ENCODE measurements at places on chromosomes 7 and 10.

DNA sequence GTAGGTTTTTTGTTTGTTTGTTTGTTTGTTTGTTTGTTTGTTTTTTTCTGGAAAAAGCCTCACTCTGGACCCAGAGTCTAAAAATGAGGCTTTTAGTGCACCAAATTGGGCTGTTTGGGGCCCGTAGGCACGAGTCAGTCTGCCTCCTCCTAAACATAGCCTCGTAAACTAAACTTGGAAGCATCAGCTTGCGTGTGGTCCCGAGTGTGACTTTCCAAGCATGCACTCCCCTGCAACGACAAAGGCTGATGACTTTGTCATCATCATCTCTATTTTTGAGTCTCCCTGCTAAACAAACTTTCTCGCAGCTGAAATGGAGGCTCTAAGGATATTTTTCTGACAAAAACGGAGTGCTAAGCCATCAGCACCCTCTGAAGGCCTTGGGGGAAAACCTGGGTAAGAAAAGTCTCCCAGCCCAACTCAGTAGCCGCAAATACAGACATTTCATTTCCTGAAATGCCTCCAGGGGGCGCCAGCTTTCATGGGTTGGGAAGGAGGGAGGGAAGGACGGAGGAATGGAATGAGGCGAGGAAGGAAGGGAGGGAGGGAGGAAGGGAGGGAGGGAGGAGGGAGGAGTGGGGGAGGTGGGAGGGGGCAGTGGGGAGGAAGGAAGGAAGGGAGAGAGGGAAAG lies 245.9 kb downstream of the KCNMA1 start:
- DNase-seq: no peak

GRCh38 chr7:130896898-130897514 lies 163.0 kb upstream of the KLF14 start:
- peak; percentile 66 for DNase-seq

DNA sequence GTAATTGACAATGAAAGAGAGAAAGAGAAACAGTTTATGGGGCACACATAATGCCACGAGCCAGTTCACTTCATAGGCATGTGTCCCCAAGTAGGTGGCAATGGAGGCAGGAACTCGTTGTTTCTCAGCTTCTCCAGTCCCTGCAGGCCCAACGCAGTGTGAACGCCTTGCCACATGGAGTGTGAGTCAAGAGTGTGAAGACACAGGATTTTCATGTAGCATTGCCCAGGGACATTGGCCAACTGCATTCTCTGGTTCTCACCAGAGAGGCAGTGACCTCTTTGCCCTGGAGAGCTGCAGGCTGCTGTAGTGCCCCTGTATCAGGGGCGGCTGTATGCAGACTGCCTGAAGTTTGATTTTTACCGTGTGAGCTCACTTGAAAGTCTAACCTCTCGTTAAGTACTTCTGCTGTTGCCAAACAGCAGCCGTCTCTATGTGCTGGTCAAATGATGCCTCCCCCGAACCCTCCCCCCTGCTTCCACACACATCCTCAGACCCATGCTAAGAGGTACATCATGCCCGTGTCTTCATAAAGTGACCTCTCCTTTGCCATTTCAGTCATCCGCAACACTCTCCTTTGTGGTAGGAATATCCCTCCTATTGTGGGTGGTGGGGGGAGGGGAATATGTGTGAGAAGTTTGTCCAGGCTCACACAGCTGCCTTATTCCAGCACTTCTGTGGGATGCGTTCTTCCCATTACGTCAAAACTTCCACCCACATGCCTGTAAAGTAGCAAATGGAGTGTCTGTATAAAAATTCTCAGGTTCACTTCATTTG lies 12.7 kb downstream of the LRRC18 start:
- DNase-seq: no peak

GRCh38 chr7:130426564-130426963 lies 14.3 kb downstream of the CEP41 start:
- DNase-seq: no peak

GRCh38 chr7:44994877-44995554 lies 5.0 kb upstream of the CCM2 start:
- DNase-seq: no peak

- DNase-seq: no peak
Measured at GRCh38 chr10:110978204-110978603, 58.8 kb downstream of the SHOC2 start.

GRCh38 chr7:140639366-140640053 lies 1.1 kb downstream of the DENND2A start:
- DNase-seq: no peak

- DNase-seq: peak; percentile 63
Measured at GRCh38 chr7:954330-955238, at the start of gene ADAP1. TSS of gene ADAP1 (minus strand) at chr7:954680. CDS start at chr7:954477, 203 bp downstream.

DNA sequence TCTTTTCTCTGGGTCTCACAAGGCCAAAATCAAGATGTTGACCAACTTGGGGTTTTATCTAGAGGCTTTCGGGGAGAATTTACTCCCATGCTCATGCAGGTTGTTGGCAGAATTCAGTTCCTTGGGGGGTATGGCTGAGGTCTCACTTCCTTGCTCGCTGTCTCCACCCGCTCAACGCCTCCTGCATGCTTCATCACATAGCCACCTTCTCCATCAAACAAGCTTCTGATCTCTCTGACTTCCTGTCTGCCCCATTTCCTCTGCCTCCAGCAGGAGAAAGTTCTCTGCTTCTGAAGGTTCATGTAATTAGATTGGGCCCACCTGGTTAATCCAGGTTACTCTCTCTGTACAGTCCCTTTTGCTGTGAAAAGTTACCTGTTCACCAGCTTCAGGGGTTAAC lies 179.1 kb upstream of the FZD1 start:
- no peak for DNase-seq

DNA sequence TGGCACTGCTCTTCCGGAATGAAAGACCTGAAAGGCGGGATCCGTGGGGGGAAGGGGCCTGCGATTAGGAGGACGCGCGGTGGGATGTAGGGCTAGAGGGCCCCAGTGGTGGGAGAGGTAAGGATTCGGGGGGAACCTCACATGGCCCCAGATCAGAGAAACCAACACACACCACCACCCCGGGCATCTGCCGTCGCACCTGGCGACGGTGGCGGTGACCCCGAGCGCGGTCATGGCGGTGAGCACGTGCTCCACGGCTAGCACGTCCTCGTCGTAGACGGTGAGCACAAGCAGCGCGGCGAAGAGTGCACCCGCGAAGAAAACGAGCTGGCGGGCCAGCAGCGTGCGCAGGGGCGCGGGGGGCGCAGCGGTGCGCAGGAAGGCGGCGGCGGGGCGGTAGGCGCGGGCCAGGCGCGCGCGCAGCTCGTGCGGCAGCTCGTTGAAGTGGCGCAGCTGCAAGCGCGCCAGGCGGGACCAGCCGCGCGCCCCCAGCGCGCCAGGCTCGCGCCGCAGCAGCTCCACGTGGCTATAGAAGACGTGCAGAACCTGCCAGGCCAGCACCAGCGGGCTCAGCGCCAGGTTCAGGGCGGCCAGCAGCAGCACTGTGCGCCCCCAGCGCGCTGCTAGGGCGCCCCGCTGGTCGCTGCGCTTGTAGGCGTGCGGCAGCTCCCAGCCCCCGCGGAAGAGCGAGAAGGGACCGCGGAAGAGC lies 5.7 kb downstream of the ATG9B start:
- peak; percentile 44 for DNase-seq

GRCh38 chr7:142139597-142140400 lies 28.3 kb downstream of the MGAM2 start:
- no peak for DNase-seq

DNA sequence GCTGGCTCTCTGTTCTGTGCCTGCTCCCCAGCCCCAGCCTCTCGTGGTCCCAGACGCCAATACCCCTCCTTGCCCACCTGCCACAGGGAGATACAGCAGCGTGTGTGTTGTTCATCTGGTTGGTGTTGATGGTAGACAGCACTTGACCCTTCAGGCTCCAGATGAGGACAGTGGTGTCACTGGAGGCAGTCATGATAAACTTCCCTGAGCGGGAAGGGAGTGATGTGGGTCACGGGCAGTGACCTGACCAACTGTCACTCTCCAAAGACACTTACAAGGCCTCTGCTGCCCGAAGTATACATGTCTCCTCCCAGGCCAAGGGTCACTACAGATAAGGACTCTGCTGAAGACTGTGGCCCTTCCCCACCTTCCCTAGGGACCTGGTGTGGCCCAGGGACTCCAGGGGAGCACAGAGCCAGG lies 5.6 kb downstream of the TBL2 start:
- no peak for DNase-seq

GRCh38 chr10:81969136-81969535 lies 94.1 kb downstream of the NRG3 start:
- no peak for DNase-seq

GRCh38 chr7:134813663-134814396 lies 34.4 kb downstream of the CALD1 start:
- DNase-seq: no peak

- no peak for DNase-seq
Measured at GRCh38 chr7:17297243-17297642, 1.2 kb upstream of the AHR start.

DNA sequence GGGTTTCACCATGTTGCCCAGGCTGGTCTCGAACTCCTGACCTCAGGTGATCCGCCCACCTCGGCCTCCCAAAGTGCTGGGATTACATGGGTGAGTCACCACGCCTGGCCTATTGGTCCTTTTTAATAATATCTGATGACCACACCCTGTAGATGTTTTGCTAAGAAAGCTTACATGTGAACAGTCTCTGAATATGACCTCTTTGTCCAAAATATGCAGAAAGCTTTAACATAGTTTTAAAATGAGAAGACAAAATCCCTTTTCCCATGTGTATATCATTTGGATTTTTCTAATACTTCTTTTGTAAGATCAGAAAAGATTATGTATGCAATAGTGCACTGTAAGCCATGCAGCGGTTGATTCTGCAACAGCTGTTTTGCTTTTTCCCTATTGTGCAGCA lies 38.5 kb downstream of the MCU start:
- no peak for DNase-seq

- DNase-seq: no peak
Measured at GRCh38 chr10:60446851-60447250, 57.2 kb upstream of the ANK3 start.

- DNase-seq: no peak
Measured at GRCh38 chr10:30968711-30969110, 63.0 kb downstream of the ZNF438 start.

- no peak for DNase-seq
Measured at GRCh38 chr10:76975126-76975525, 662.5 kb downstream of the KCNMA1 start.

DNA sequence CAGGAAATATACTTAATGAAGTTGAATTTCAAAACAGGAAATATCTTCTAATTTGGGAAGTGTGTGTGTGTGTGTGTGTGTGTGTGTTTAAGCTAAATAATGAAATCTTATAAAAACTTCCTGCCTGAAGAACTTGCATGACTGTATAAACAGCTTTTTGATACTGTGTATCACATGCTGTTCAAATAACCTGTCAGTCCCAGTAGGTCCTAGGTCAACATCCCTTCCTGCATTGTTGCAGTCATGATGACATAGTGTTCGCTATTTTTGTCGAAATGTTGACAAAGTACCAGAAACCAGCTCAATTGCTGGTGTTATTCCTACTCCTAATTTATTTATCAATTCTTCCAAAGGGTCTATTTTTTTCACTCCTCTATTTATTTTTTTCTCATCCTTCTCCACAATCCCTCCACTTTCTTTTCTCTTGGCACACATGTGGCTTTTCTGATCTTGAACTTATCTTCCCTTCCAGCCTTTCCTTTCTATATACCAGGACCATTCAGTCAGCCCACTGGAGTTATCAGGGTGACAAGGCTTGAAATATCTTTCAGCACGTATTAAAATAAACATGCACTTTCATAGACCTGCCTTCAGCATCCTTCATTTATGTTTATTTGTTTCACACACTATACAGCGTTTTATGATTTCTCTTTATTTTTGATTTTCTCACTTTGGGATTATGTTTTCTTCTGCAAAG lies 115.8 kb downstream of the PLXDC2 start:
- DNase-seq: no peak

DNA sequence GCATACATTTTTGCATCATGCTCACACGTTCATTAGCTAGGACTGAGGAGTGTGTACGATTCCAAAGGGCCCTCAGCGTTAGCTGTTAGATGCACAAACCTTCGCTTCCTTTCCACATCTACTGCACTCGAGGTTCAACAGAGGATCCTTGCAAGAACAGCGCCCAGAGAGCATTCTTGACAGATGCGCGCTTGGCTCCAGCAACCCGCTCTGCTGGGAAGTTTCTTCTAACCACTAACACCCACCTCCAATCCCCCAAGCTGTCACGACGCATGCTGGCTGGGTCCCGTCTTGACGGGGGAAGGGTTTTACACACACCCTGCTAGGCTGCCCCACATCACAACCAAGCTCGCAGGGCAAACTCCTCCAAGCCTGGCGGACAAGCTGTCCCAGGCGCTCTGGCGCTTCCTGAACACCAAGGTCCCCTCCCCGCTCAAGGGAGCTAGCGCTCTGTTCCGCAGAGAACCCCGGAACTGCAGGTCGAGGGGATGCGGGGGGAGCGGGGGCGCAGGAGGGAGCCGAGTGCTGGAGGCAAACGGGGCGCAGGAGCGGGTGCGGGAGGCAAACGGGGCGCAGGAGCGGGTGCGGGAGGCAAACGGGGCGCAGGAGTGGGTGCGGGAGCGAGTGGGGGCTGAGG lies 653 bp upstream of the ADRB1 start:
- no peak for DNase-seq

- DNase-seq: no peak
Measured at GRCh38 chr7:127571741-127572505, 13.5 kb downstream of the GCC1 start.

DNA sequence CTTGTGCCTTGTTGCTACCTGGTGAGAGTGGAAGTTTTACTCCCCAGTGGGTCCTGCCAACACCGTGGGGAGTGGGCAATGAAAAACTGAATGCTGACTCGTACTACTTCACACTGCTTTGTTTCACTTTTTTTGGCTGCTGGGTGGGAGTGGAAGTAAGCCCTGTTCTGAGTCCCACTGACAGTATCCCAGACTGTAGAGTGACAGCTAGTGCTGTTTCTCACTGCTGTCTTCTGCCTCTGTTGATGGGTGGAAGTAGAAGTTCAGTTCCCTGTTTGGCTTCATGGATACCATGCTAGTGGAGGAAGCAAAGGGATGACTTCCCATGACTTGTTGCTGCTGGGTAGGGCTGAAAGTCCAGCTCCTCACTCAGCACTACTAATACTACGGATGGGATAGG lies 98.4 kb downstream of the STK31 start:
- no peak for DNase-seq
